ENCODE measurements at places on chromosomes 16 and 17.

DNA sequence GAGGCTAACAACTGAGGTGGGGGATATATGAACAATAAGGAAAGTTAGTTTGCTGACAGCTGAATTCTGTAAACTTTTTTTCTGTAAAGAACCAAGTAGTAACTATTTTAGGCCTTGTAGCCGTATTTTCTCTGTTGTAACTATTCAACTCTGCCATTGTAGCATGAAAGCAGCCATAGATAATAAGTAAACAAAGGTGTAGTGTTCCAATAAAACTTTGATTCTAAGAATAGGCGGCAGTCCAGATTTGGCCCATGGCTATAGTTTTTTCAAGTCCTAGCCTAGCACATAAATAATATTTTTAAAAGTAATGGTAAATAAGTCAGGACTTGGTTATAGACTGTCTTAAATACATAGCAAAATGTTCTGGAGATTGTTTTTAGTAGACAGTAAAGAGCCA, 142.0 kb downstream of the STXBP4 start:
- DNase-seq, result no peak

DNA sequence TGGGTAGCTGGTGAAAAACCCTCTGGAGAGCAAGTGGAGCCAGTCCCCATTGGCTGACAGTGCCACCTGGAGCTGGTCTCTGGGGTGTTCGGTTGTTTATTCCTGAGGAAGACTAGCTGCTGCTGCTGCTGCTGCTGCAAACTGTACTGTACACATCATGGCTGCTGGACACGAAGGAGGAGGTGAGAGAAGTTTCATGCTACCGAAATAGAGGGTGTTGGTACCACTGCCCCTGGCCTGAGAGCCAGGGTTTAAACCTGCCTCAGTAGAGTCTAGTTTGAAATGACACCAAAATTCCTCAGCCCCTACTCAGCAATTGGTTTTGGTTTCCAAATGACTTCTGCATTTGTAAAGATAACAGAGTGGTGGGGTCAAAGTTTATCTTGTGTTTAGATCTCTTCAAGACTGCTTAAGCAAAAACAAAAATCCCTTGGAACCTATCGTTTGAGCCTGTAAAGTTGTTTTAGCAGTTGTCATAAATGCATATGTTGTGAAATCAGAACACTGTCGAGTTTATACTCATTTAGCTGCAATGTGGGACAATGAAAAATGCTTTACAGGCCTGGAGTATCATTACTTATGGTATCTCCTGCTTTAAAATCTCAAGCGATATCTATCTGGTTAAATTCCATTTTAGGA, 40.8 kb downstream of the CYB5B start:
- DNase-seq, result no peak

DNA sequence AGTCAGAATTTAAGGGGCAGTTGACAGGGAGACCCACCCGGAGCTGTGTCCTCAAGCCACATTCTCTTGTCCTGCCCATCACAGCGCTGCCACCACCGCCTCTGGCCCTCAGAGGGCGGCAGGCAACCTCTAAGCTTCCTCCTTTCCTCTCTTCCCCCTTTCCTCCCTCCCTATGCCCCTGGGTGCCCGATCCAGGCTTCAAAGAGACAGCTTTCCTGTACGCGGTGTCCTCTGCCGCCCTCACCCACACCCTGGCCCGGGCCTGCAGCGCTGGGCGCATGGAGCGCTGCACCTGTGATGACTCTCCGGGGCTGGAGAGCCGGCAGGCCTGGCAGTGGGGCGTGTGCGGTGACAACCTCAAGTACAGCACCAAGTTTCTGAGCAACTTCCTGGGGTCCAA, 23.5 kb downstream of the WNT9B start:
- DNase-seq, result no peak

GRCh38 chr17:76104140-76104895, 731 bp upstream of the EXOC7 start:
- DNase-seq, result no peak

- DNase-seq, result no peak
Measured at GRCh38 chr16:68724797-68725196, 12.3 kb upstream of the CDH1 start.

DNA sequence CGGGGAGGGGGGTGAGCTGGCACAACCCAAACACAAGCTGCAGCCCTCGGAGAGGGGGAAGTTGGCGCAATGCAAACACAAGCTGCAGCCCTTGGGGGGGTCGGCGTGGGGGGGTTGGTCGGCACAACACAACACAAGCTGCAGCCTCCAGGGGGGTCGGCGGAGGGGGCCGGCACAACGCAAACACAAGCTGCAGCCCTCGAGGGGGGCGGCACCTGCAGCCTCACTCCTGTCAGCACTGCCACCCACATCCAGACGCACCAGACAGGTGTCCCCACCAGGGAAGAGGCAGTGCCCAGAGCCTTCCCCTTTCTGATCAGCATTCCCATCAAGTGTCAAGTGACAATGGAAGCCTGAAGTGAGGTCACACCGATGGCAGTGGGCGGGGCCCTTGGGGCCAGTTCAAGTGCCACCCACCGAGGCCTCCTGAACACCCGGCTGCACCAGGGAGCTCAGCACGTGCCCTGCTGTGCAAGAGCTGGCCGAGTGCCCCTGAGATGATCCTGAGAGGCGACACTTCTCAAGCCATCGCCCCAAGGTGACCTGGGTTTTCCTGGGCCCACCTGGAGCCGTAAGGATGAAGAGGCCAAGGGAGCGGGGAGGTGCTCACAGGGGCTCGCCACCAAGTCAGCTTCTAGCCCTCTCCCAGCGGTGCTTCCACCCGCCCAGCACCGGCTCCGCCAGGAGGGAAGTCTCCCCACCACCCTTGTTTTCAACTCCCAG, 59.3 kb downstream of the KLHDC4 start:
- no peak for DNase-seq

DNA sequence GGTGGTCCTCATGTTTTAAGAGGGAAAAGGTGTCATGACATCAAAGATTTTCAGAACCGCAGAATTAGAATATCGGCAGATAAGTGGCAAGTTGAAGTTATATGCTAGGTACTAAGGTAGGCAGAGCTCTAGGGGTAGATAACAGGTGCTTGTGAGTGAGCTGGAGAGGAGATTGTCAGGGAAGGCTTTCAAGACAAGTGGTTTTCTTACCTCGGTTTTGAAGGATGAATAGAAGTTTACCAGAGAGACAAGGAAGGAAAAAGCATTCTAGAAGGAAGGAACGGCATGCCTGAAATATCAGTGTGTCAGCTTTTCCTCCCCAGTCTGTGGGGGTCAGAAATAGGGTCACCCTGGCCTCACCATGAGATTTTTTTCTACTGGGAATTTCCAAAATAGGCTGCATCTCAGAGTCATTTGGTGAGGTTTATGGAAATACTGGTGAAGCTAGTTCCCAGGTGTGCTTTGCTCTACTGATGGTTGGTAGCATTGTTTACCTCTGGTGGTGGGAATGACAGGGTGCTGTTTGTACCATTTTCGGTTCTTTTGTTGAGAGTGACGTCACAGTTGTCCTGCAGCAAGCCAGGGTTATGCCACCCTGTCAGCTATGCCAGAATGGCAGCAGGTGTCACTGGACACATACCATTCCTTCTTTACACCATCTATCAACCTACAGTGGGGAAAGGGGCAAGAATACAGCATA, 112.5 kb downstream of the MSI2 start:
- DNase-seq, result no peak

GRCh38 chr17:80783486-80783885, 208.2 kb upstream of the CHMP6 start:
- no peak for DNase-seq

Measured in smooth muscle cell of the brain vasculature (primary cell).